ENCODE measurements at places on chromosomes 2 and 18.

DNA sequence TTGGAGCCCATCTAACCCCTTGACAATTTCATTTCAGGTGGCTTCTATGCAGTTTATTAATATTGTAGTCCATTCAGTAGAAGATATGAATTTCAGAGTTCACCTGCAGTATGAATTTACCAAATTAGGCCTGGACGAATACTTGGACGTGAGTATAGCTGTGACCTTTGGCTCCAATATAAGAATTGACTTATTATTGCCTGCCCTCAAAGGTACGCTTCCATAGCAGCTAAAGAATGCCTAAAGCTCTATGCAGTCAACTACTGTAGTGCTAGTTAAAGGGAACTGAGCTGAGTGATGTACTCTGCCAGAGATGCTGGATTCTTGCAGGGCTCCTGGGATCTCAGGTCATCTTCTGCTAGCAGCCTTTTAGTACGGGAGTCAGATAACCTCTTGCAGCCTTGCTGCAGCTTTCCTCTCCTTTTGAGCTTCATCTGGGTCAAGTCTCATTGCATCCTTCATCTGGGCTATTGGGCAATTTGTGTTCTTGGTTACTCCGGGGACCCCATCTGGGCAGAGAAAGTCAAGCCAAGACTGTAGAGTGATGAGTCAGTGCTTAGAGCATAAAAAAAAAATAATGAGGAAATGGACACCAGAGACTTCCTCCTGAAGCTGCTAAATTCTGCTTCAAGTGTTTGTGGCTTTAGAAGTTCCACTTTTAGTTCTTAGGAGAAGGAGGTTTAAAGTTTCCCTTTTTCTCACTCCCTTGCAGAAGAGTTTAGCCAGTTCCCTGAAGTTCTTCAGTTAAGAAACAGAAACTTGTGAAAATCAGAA lies 105.6 kb downstream of the PRPF40A start:
- no peak for DNase-seq

GRCh38 chr2:84924173-84925106 lies 19.0 kb downstream of the TMSB10 start:
- peak; percentile 15 for DNase-seq

- no peak for DNase-seq
These were observed 91.5 kb downstream of the DYM start for GRCh38 chr18:49368876-49369440.

DNA sequence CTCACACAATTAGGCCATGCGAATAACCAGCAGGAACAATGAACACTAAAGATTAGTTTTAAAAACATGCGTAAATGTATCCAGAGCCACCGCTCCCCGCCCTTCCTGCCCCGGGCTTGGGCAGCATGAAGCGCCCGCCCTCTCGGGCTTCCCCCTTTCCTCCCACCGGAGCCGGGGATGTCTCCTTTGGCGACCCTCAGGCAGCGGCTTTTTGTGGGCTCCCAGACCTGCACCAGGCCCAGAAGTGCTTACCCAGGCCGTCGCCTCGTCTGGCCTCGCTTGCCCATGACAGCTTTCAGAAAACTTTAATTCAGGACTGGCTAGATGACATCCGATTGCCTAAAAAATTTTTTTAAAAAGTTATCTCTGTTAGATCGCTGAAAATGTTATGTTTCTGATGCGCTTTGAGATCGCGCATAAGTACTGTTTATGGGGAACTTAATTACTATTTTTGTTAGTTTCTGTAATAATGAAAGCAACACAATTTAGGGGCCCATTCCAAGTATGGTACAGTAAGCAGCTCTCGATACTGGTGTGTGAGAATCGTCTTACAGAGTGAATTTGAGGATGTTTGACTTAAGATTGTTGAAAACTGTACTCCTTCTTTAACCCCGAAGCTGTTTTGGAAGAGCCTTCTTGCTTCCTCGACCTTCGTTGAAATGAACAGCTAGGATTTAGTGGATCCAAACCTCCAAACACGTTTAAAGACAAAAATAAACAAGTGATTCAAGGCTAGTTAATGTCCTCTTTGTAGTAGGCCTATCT lies 1.1 kb downstream of the MAP3K20 start:
- peak; percentile 49 for DNase-seq

- DNase-seq, result no peak
These were observed 39.0 kb downstream of the NOL10 start for GRCh38 chr2:10650761-10651160.

DNA sequence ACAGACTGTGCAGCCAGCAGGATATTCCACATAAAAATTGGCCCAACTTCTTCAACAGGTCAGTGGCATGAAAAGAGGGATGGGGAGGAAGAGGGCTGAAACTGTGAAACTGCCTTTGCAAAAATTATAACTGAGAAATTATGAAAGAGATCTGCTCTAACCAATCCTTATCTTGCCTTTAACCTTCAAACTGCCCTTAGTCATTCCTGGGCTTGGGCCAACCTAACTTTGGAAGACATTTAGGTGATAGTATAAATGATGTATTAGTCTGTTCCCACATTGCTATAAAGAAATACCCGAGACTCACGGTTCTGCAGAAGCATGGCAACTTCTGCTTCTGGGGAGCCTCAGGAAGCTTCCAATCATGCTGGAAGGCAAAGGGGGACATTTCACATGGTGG lies 74.5 kb downstream of the RPL31 start:
- no peak for DNase-seq

DNA sequence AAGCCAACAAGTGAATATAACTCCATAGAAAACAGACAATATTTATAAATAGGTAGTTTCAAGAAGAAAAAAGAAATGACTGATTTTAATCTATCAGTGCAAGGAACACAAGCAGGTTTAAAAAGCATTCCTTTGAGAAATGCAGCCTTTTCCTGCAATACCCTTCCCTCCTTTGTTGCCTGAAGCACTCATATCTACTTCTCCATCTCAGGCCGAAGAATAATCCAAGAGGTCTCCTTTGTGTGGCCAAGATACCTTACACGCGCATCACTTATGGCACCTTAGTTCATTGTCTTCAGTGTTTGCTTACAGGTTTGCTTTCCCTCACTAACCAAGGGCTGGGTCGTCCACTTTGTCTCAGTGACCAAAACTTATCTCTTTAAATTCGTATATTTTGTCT lies 93.0 kb downstream of the MAIP1 start:
- DNase-seq, result no peak

DNA sequence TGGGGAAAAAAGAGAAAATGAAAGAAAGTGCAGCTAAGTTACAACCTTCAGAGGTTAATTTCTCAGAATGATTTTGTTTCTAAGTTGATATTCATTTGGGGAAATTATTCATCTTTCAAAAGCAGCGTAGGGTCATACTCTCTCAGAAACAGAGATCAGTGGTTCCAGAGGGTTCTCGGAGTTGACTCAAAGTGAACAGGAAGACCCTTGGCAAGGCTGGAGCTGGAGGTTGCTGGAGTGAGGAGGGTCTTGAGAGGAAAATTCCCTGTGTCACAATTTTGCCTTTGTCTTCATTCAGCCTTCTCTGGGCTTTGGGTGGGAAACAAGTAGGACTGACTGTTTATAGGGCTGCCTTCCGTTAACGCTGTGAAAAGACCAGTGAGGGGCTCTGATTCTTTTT lies 168.2 kb downstream of the ICOS start:
- no peak for DNase-seq

Measured in SK-N-DZ (cell line).